ENCODE measurements at places on chromosomes 5 and 9. TPM values are rescaled to one million over a fixed set of nuclear protein-coding genes. Genes with fewer than 3 reads are reported as not detected.

Gene PTGS1
- 1.4 TPM for total RNA-seq

Gene GPR151
- 0.46 TPM for total RNA-seq

Gene PHYHD1
- 2.1 TPM for total RNA-seq

Gene DIPK1B
- total RNA-seq: 37.4 TPM

Gene EFNA5
- total RNA-seq: 22.6 TPM

Gene LAMC3
- 3.7 TPM for total RNA-seq
